Small intestine (tissue), 16 donors: ENCODE measurements at places on chromosomes 12 and 14.
A peak's percentile ranks its signal among the peaks of the same experiment; 100 is the strongest.

DNA sequence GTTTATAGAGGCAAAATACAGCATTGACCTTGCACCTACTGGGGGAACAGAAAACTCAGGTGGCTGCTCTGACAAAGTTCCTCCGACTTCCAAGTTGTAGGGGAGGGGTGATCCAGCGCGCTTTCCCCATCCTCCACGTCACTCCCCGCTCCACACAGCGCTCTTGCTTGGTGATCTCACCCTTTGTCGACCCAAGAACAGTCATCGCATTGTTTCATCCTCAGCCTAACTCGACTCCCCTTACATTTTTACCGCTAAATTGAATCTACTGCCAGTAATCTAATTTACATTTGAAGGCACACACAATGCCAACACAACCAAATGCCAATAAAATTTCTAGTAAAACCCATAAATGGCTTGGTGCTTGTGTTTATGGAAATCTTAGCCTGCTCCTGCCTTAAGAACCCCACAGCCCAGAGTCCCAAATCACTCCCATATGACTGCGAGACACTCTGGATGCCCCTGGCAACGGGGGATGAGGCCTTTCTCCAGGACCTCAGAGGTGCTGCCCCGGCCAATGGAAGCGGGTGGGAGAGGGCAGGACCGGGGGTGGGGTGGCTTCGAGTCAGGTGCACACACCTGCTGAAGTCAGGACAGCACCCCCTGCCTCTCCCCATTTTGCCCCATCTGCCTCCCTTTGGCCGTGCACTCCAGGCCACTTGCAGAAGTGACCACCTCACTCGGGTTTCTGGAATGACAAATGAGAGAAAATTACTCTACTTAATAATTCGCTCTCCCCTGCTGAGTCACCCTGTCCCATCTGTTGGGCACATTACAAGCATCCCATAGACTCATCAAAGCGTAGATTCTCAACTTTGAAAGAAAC, 98.2 kb upstream of the GSC start:
- no peak for DNase-seq

GRCh38 chr14:105847400-105847799, 321.0 kb downstream of the TMEM121 start:
- DNase-seq: no peak

- no peak for DNase-seq
Observed at GRCh38 chr14:50605766-50606165, 45.8 kb downstream of the ATL1 start.

DNA sequence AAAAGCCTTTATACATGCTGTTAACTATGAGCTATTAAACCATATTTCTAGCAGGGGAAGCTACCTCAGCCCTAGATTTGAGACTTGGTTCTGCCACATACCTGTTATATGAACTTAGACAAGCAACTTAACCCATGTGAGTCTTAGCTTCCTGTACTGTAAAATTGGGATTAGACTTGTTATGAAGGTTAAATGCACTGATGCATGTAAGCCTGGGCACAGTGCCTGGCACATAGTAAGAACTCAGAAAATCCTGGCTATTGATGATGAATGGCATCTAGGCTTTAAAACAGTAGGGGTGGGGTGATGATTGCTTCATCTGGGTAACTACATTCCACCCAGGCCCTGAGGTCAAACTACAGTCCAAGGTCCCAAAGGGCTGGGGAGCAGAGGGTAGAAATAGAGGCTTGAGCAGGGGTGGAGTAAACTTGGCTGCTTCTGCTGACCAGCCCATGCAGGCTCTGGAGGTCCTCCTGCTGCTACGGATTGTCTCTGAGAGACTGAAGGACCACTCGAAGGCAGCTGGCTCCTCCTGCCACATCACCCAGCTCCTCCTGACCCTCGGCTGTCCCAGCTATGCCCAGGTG, 11.3 kb downstream of the ESPL1 start:
- DNase-seq: peak; percentile 74

GRCh38 chr14:23430016-23430722, 5.3 kb downstream of the MYH7 start:
- no peak for DNase-seq

DNA sequence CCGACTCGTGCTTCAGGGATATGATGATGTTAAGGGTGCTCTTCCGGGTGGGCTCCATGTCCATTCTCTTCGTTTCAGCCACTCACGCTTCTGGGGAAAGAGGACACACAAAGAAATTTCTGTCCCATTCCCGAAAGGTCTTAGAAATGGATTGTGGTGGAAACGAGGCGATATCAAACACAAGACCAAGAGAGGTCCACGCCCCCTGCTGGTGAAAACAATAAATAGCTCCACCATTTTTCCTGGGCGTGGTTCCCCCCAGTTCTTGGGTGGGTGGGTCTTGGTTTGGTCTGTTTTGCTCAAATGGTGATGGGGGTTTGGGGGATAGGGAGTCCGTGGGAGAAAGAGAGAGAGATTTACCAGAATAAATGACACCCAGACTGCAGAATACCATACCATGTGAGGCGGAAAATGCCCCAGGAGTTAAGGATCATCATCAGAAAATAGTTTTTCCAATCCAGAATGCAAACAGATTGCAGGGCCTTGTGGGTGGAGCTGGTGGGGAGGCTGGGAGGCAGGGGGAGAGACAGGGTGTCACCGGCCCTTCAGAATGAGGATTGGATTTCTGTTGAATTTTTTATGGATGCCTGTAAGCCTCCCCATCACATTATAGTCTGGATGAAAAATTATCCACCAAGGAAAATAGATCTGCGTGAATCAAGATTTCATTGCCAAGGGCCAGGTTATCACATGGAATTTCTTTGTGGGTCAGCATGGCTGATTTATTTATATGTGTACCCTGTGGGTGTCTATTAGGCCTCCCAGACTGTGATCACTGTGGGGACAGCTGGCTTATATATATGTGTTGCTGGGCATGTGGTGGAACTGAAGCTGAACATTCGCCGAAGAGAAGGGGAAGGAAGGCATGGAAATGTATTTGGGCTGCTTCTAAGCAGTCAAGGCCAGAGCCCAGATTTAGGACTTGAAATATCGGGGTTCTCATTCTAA, 55.8 kb downstream of the SRRM4 start:
- peak; percentile 27 for DNase-seq

DNA sequence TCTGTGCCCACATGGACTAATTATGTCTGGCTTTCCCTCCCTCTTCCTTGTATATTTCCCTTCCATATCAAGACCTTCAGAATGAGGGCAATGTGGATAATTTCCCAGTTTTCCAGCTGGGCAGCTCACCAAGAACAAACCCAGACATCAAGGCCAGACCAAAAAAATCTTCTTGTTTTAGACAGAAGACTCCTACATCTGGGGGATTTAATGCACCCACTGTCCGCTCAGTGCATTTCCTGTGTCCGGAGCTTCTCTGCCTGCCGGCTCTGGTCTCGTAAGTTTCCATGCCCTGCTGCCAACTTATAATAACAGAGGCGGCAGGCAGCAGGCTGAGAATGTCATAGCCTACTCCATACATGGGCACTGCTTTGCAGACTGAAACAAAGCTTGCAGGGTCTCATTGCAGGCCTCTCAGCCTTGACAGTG, 207.2 kb upstream of the BCL2L14 start:
- DNase-seq: no peak

DNA sequence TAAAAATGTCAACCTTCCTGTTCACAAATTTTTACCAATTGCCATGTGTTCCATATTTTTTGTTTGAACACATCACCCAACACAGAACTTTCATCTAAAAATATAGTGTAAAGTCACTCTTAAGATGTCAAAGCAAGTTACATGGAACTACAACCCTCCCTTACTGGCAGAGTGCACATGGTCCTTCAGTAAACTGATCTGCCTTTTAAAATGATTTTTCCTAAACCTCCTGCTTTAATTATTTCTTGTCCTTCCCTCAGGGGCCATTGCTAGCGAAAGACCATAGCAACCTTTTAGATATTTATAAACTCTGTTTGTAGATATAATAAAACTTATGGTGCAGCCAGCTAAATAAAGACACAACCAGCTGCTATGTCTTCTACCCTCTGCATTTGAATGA, 255.2 kb upstream of the FAR2 start:
- no peak for DNase-seq

GRCh38 chr14:104113631-104114420, 24.6 kb upstream of the KIF26A start:
- DNase-seq: no peak

- no peak for DNase-seq
Observed at GRCh38 chr14:23528555-23528954, 23.0 kb downstream of the ZFHX2 start.

- peak; percentile 74 for DNase-seq
Observed at GRCh38 chr14:67963960-67964812, 144.6 kb downstream of the RAD51B start.

GRCh38 chr14:102497998-102498677, 11.4 kb downstream of the ANKRD9 start:
- peak; percentile 58 for DNase-seq

DNA sequence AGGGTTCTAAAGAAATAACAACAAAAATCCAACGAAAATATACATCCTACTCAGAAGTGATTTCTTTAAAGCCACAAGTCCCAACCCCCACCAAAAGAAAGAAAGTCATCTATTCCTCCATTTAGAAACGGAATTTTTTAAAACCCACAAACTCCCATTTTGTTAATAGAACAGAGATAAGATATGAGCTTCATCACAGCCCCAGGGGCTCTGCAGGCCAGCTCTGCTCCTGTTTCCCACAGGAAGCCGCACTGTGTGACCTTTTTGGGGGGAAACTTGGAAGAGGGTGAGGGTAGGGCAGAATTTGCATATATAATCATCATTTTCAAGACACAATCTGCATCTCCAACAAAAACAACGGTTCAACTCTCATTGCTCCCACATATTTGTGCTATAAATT, 2.8 kb downstream of the FBXL14 start:
- no peak for DNase-seq

DNA sequence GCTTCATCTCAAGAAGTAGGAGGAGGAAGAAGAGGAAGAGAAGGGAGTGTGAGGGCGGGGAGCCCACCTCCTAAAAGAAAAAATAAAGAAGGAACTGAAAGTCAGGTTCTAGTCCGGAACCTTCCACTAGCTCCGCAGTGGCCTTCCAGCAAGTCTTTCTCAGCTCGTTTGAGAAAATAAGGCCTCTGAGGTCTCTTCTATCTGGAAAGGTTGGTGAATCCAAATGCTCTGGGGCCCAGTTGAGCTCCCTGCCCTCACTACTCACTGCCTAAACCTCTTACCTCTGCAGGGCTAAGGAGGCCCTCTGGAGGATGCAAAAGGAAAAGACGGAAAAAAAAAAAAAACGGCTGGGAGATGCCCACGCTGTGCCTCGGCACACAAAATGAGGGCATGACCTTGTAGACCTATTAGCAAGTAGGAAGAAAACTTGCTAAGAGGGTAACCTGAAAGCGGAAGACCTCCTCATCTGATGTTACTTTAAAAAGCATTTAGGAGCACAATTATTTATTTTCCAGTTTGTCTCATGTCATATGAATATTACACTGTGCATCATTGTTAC, 35.9 kb downstream of the FBLN5 start:
- peak; percentile 74 for DNase-seq

GRCh38 chr12:101051901-101052550, 158.0 kb downstream of the SLC5A8 start:
- peak; percentile 95 for DNase-seq

- DNase-seq: no peak
Observed at GRCh38 chr14:34319140-34319539, 142.9 kb downstream of the SPTSSA start.

DNA sequence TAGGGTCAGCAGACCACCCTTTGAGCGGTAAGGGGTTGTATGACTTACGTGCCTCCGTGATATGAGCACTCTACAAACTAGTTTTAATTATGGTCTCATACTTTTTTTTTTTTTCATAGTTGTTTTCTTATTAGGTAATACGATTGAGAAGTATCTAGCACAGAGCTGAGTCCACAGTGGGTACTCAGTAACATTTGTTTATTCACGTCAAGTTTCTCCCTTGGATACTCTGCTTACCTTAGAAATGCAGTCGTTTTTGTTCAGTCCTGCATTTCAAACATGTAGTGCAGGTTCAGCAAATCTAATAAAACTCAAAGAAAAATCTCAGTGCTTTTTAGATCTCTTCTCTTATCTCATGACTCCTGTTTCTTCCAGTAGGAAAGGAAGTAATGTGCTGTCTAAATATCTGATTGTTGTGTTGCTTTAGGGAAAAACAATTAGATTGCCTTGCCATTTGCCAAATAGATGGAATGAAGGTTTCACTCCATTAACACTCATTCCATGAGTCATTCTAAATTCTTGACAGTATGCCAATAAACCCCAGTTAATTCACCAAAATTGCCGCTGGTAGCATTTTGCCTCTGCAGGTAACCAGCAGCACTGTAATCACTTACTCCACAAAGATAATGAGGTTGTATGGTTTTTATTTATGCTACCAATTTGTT, 118.9 kb downstream of the PTCSC3 start:
- no peak for DNase-seq

GRCh38 chr14:90503582-90503981, 106.8 kb downstream of the CALM1 start:
- no peak for DNase-seq

DNA sequence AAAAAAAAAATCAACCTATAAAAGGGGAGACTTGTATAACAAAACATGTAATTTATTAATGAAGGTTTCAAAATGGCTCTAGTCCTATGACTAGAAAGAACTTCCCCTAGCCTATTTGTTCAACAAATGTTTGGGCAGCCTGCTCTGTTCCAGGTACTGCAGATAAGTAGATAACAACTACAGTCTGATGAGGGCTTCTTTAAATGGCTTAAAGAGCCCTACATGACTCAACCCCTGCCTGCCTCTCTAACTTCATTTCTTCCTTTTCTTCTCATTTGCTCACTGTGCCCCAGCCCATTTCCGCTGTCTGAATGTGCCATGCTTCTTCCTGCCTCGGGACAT, 21.5 kb downstream of the ALDH6A1 start:
- DNase-seq: no peak

DNA sequence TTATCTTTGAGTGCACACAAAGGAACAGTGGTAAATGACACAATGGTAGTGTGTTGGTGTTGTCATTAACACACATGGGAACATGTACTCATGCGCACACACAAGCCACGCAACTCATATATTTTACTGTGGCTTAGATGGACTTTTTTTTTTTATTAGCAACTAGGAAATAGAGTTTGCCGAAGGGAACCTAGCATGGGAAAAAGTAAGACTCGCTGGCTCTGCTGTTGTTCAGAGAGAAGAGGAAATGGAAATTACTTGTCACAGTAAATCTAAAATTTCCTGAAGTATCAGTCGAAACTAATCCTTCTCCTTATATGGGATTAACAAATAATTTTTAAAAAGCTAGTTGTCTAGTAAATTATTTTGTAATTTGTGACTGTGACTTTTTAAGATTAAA, 33.7 kb upstream of the IL22 start:
- no peak for DNase-seq
